ENCODE measurements at places on chromosomes 12 and 14.

DNA sequence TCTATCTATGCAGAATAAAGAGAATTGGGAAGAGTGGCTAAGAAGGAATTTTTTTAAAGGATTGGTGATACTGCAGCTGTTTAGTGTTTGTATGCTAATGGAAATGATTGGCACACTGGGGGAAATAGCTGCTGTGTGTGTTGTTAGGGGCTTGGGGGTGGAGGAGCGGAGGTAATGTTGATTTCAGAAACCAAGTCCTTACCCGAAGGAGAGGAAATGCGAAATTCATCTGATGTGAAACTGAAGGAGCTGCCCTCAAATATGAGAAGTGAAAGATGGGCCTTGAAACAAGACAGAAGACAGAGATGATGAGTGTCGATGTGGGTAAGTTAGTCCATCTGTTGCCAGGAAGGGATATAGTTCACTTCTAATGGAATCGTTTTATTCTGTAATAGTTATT lies 21.2 kb upstream of the RNASE12 start:
- DNase-seq: no peak

DNA sequence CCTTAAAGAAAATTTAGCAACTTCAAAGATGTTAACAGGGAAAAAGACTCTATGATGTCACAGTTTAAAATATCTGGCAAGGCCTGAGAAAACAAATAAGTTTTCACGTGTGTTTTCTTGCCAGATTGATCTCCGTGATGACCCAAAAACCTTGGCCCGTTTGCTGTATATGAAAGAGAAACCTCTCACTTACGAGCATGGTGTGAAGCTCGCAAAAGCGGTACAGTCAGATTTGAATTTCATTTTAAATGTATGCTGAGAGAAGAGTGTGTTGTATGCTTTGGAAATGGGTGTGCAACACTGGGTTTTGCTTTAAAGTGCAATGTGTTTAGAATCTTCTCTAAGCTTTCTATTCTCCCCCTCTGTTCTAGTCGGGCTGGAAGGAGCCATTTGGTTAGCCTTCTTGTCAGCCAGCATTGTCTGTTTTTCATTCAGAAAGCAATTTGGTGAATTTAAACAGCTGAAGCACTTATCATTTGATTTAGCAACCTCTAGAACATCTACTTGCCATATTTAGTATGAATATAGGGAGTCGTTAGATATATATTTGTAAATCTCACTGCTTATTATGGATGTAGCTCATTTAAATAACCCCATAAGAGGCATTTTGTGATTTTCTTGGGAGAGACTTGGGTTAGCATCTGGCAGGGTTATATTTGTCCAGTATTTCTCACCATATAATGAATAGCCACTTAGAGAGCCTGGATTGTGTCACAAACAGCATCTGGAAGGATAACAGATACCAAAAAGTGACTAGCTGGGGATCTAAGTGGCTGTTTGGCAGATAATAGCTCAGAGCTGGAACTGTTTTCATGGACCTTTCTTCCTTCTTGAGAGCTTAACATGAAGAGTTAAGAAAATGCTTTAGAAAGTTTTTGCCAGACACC lies 35.5 kb downstream of the GPHB5 start:
- peak; percentile 10 for DNase-seq

DNA sequence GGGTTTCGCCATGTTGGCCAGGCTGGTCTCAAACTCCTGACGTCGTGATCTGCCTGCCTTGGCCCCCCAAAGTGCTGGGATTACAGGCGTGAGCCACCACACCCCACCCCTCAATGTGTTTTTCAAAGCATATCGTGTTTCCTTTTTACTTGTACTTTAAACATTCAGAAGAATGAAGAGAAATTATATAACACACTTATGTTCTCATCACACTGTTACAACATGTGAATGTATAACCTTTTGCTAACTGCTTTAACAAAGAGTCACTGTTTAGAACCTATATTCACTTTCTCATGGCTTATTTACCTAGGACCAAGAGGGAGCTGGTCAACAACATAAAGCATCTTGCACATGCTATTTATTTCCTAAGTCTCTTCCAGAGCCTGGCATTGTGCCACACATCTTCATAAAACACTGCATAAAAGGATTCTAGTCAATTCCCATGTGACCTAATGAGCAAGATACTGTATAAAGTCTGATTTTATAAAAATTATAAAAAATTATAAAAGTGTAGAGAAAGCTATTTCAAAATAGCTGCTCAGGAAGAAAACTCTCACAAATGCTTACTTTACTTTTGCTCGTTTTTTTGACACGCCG lies 16.0 kb upstream of the ACTR6 start:
- no peak for DNase-seq

DNA sequence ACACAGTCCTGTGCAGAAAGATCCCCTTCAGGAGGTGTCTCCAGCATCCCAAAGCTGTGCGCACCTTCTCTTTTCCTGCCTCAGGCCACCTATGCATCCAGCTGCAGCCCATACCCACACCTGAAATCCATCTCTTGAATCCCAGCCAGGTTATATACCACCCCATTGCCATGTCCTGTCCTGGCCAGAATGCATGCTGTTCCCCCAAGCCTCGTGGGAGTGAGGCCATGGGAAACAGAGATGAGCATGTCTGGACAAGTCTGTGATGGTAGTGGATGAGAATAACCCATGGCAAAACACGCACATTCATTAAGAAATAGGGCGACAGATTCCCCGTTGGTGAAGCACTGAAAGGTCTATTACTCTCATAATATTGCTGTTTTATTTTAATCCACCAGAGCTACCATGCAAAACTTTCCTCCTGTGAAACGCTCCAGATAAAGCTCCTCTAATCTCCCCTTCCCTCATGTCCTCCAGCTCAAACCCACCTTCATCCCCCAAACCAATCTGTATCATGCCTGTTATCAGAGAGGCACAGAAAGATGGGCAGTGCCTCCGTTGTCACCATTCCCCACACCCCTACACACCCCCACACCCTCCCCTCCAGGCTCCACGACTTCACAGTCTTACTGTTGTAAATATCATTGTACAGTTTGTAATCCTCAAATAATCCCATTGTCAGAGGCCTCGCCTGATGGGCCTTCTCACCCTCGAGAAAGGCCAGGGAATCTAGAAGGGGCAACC lies 97.5 kb upstream of the FKBP4 start:
- DNase-seq: no peak

GRCh38 chr14:97306133-97306759 lies 509.1 kb downstream of the VRK1 start:
- DNase-seq: no peak

DNA sequence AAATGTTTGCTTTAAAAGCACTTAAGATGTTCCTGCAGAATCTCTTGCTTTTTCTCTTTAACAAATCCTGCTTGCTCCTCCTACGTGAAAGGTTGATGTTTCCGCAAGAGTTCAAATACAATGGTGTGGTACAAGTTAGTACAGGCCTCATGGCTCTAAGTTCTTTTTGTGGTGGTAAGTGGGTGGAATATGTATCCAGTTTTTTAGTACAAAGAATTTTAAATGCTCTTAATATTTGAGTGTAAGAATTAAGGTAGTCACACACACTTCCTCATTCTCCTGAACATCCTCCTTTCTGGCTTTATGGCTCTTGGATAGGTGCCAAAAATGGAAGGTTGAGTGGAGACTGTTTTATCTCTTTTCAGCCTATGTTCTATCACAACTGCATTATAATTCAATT lies 1.8 kb downstream of the OTOGL start:
- DNase-seq: no peak

- DNase-seq: no peak
Measured at GRCh38 chr14:59425322-59425935, 39.8 kb downstream of the GPR135 start.

- DNase-seq: peak; percentile 51
Measured at GRCh38 chr14:50095895-50096294, 20.5 kb downstream of the VCPKMT start.

GRCh38 chr14:82126006-82126405 lies 592.4 kb upstream of the SEL1L start:
- no peak for DNase-seq

- no peak for DNase-seq
Measured at GRCh38 chr12:12845794-12846243, 32.7 kb downstream of the DDX47 start.

GRCh38 chr14:28488684-28489083 lies 277.9 kb upstream of the FOXG1 start:
- DNase-seq: no peak

All from immature natural killer cell (primary cell).